ENCODE measurements at places on chromosomes 5 and 9.

GRCh38 chr5:149133795-149134777 is 7.2 kb upstream of the ABLIM3 start:
- DNase-seq, result no peak

DNA sequence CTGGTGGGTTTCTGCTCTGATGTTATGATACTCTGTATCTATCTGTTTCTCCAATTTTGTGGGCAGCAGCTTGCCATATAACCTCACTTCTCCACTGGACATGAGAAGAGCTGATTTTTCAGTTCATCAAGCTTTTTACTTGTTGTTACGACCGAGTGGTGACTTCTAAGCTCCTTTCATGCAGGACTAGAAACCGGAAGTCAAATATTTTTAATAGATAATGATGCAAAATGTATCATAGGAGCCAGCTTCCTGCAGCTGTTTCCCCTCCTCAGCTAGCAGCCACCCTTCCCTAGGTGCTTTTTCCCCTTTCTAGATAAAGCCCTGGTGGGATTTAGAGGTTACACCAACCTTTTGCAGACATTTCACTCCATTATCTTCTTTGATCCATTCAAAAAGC is 17.0 kb upstream of the ADAM19 start:
- no peak for DNase-seq

- no peak for DNase-seq
Measured at GRCh38 chr5:14057289-14057688, 85.9 kb upstream of the TRIO start.

DNA sequence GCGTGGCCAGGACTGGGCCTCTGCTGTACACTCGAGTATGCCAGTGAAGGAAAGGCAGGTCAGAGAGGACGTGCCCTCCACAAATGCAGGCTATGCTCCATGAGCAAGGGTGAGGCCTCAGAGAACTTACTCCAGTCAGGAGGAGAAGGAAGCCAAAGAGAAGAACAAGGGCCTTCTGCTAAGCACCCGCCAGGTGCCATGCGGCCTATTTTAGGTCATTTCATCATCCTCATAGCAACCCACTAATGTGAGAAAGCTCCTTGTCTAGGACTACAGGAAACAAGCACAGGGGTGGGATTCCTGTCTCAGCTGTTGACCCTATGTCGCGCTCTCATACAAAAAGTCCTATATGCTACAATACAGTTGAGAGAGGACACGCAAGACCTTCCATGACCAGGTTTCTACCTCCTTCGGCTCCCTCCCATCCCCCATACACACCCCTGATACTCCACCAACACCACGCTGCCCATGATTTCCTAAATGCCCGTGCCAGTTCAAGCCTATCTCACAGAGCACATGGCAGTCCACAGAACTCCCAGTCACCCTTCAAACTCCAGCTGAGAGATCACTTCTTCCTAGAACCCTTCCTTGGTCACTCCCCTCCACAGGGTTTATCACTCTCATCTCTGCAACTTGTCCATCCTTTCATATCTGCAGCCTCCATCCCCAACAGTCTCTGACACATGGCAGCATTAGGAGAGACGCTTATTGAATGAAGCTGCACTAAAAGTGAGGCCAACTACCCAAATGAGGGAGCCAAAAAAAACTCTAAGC is 26.8 kb downstream of the PSMB7 start:
- DNase-seq, result no peak
